ENCODE measurements at places on chromosomes 3 and 15. TPM values are rescaled to one million over a fixed set of nuclear protein-coding genes. Genes with fewer than 3 reads are reported as not detected.

DNA sequence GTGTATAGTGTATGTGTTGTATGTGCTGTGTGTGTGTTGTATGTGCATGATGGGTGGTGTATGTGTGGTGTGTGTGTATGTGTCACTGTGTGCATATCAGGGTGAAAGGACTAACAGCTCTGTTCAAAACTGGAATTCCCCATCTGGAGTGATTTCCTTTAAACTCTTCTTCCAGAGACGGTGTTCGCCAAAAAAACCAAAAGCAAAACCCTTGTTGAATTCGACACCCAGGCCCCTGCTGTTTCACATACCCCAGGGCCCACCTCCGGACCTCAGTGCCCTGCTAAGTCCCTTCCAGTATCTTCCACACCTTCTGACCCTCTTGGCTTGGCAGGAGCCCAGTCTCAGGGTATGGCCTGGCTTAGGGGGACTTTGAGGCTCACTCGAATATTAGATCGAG lies 44.9 kb upstream of the SEC13 start:
- DNase-seq, result no peak

The MCTP2 gene
- 18.8 TPM for polyA plus RNA-seq

- DNase-seq, result no peak
These were observed 49.1 kb downstream of the PLS1 start for GRCh38 chr3:142645236-142645793.

DNA sequence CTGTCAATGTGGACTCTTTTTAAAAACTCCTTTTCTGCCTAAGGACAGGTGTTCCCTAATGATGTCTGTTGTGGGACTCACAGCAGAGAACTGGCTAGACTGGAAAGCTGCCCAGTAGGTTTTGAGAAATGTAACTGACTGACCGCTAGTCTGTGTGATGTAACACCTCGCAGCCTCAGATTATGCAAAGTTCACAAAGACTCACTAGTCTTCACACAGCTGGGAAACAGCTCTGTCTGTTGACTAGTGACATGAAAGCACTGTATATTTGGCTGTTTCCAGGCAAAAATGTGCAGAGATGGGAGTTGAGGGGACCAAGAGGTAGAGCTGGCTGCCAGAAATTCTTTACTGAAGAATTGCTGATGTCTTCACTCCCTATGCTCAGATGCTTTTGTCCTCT lies 10.3 kb downstream of the PDZRN3 start:
- DNase-seq, result no peak

GRCh38 chr3:18572809-18573208 lies 147.7 kb upstream of the SATB1 start:
- DNase-seq, result no peak

DNA sequence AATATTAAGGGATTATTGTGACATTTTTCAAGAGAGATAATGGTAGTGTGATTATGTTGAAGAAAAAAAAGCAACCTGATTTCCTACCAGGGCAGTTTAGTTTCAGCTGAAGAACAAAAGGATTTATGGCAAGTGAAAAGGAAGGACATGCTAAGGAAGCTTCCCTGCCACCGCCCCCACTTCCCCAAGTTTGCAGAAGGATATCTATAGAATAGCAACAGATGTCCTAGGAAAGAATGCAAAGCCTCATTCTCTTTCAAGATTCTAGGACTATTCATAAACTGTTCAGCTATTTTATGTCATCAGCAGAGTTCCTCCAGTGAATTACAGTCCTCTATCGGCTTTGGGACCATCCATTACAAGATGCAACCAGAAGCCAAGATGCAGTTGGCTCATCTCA lies 160.8 kb downstream of the SATB1 start:
- no peak for DNase-seq

DNA sequence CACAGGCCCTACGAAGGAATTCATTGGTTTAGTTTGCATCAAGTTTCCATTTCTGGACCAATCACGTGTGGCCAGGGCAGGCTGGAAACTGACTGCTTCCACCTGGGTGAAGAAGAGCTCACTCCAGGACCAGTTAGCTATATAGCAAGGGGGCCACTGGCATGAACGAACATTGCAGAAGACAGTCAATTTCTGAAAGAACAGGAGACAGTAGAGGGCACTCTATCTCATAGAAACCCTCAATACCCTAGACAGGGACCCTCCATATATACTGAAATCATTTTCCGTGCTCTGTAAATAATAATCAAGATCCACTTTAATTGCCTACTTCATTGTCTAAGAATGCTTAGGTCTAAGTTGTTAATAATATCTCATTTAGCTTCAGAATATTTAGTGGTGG lies 215.6 kb downstream of the CADPS start:
- DNase-seq, result no peak

DNA sequence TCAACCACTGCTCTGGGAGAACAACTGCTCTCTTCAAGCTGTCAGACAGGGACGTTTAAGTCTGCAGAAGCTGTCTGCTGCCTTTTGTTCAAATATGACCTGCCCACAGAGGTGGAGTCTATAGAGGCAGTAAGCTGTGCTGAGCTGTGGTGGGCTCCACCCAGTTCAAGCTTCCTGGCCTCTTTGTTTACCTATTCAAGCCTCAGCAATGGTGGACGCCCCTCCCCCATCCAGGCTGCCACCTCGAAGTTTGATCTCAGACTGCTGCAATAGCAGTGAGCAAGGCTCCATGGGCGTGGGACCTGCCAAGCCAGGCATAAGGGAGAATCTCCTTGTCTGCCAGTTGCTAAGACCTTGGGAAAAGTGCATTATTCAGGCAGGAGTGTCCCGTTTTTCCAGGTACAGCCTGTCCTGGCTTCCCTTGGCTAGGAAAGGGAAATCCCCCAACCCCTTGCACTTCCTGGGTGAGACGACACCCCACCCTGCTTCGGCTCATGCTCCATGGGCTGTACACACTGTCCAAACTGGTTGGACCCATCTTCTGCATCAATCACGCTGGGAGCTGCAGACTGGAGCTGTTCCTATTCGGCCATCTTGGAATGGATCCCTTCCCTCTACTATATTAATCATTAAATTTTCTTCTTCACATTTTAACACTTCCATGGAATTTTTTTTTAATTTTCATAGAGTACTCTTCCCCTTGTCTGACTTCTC lies 167.0 kb upstream of the UBE2E2 start:
- DNase-seq, result no peak

- no peak for DNase-seq
These were observed 55.4 kb upstream of the CHRNB4 start for GRCh38 chr15:78696436-78696835.

- DNase-seq, result no peak
These were observed 75.1 kb upstream of the ETV5 start for GRCh38 chr3:186184021-186184420.

- no peak for DNase-seq
These were observed 333.1 kb upstream of the RBMS3 start for GRCh38 chr3:28947751-28948150.

- DNase-seq, result no peak
These were observed 743.0 kb upstream of the CBLB start for GRCh38 chr3:106611841-106612240.

DNA sequence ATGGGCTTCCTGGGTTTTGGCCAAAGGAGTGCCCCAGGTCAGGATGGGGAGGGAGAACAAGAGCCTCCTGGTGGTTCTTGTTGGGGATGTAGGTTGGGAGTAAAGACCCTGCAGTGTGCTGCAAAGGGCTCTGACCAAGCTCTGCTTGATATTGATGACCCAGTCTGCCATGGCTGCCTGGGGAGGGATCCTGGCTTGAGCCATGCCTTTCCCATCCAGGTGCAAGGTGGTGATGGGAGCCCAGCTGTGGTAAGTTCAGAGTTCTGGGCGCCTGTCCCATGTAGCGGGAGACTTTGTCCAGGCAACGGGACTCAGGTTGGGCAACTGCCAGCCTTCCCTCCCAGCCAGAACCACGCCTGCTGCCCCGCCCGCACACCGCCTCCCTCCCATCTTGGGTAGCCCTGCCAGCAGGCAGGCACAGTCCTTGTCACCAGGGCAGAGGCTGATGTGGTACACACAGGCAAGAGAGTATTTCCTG lies 2.6 kb downstream of the GNAI2 start:
- no peak for DNase-seq

The PAK2 gene
- 70.8 TPM for polyA plus RNA-seq

The KLHL40 gene
- not detected for polyA plus RNA-seq

The GPR62 gene
- 0.37 TPM for polyA plus RNA-seq

The KCNAB1 gene
- 2.8 TPM for polyA plus RNA-seq
